ENCODE measurements at places on chromosomes 6 and 20. TPM values are rescaled to one million over a fixed set of nuclear protein-coding genes. Genes with fewer than 3 reads are reported as not detected.

The MMP24 gene
- total RNA-seq, result not detected

The ITCH gene
- 41.4 TPM for total RNA-seq

The TRPC4AP gene
- 39.6 TPM for total RNA-seq

The SMOC2 gene
- not detected for total RNA-seq

The DNAH8 gene
- 0.02 TPM for total RNA-seq

The FAM83B gene
- not detected for total RNA-seq

The RGS17 gene
- not detected for total RNA-seq

The CCN6 gene
- 0.32 TPM for total RNA-seq

The TUBB2B gene
- total RNA-seq, result not detected

The TRIM10 gene
- total RNA-seq, result 0.16 TPM

The TP53TG5 gene
- total RNA-seq, result 0.40 TPM

The DEFB121 gene
- total RNA-seq, result not detected

The HLA-DRA gene
- total RNA-seq, result 4.3 TPM

All from activated CD4-positive, alpha-beta T cell treated with anti-CD3 and anti-CD28 coated beads for 36 hours (primary cell).